ENCODE measurements at places on chromosomes 1 and 21.

DNA sequence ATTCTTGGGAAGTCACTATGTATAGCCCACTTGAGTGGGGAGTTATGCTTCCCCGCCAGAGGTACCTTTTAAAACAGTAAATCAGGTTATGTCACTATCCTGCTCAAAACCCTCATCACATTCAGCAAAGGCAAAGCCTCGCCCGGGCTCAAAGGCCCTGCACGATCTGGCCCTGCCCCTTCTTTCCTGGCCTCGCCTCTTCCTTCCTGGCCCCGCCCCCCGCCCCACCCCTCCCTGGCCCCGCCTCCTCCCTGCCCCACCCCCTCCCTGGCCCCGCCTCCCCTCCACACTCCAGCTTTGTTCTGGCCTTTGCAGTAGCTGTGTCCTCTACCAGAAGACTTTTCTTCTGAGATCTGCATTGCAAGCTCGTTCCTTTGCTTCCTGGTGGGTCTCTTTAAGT is 6.6 kb downstream of the LDLRAD2 start:
- DNase-seq, result no peak

- DNase-seq, result no peak
These were observed 176.0 kb upstream of the NRIP1 start for GRCh38 chr21:15240848-15241247.

DNA sequence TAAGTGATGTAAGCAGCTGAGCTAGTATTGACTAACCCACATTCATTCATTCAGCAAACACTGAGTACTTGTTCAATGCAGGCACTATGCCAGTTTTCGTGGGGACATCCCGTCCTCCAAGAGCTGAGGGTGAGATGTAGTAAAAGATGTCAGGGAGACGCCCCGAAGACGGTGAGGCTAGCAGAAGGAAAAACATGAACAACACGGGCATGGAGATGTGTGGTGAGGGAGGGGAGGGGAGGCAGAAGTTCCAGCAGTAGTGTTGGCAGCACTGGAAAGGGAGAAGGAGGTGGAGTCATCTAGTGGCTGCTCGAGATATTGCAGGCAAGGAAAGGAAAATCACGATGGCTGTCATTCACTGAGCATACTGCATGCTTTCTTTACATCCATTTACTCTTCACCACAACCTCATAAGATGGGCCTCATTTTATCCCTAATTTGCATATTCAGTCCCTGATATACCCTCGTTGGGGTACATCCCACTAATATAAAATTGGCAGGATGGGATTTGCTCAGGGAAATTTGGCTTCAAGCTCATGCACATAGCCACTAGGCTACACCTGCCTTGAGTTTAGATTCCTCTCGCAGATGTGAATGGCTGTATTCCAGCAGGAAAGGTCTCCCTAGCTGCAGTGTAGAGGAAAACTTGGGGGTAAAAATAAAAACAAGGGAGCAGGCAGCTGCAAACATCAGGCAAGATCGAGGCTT is 14.5 kb downstream of the PDZK1IP1 start:
- DNase-seq, result no peak

GRCh38 chr1:109479311-109479710 is 4.4 kb upstream of the ATXN7L2 start:
- DNase-seq, result no peak

DNA sequence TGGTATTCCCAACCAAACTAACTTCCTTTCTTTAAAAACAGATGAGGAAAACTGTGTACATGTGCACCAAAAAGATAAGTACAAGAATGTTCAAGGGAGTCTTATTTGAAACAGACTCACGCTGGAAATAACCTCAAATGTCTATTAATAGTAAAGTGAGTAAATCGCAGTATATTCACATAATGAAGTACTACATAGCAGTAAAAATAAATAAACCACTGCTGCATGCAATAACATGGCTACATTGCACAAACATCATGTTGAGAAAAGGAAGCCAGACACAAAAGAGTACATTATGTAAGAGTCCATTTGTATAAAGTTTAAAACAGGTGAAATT is 5.2 kb upstream of the DENND2D start:
- DNase-seq, result no peak

Measured in stimulated activated CD8-positive, alpha-beta memory T cell treated with anti-CD3 and anti-CD28 coated beads, Interleukin-12 subunit alpha, Interleukin-12 subunit beta, amount 100 ng/mL, for 4 hours (primary cell).